ENCODE measurements at places on chromosomes 2 and 18.

GRCh38 chr18:986051-986450, 81.4 kb downstream of the ADCYAP1 start:
- no peaks in the 10 kb centered on the region for H3K27me3 ChIP-seq
- H3K4me1 ChIP-seq, result no peaks in the 10 kb centered on the region
- no peak overlapping the region for H3K27ac ChIP-seq
- DNase-seq, result no peak

DNA sequence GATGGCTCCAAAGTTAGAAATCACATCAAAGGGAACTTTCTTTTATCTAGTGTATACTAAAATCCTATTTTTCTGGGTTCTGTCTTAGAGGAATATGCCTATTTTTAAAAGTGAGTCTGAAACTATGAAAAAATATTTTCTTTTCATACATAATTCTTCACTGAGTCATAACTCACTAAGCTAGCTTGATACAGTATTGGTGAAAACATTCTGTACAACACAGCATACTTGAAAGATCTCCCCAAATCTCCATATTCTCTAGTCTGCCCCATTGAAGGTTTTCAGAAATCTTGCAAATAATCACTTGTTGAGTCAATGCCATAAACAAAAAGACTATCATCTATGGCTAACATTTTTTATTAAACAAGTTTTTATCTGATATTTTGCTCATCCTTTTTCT, 44.5 kb downstream of the COL3A1 start:
- no peaks in the 10 kb centered on the region for H3K4me1 ChIP-seq
- no peak for DNase-seq
- H3K27ac ChIP-seq, result no peak overlapping the region
- no peak overlapping the region for H3K4me3 ChIP-seq

DNA sequence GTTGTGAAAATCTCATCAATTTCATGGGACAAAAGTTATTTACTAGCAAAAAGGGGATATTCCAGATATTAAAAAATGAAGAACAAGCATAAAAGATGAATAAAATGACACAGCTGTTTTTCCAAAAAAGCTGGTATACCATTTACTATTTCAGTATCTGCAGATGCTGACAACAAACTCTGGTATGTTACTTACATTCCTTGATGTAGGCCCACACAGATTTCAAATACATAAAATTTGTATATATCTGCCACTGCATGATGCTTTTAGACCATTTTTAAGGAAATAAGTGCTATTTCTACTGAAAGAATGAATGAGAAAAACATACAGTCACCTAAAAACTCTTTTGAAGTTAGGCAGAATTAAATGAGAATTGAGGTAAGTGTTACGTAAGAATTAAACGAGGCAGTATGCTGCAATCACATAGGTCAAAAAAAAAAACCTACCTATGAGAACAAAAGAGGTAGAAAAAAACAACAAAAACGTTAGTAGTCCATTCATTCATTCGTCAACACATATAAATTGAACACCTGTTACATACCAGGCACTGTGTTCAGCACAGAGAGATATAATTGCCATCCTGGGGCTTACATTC, 32.5 kb downstream of the ARL5A start:
- H3K27me3 ChIP-seq, result no peaks in the 10 kb centered on the region
- no peak for DNase-seq
- no peaks in the 10 kb centered on the region for H3K36me3 ChIP-seq
- H3K4me1 ChIP-seq, result no peaks in the 10 kb centered on the region
- H3K4me3 ChIP-seq, result no peak overlapping the region

DNA sequence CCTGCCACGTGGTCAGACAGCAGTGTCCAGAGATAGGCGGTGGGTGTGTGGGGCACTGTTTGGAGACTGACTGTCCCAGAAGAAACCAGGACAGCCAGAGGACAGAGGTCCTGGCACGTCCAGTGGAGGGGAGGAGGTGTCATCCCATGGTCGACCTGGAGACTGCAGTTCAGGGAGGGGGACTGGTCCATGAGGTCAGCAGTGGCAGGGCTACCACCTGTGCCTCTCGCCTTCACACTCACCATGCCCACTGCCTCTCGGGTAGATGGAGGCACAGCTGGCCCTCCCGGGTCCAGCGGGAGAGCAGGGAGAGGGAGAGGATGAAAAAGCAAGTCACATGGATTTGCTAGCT, 53.9 kb downstream of the INHBB start:
- no peak for DNase-seq
- no peaks in the 10 kb centered on the region for H3K27me3 ChIP-seq
- no peak overlapping the region for H3K4me3 ChIP-seq
- no peaks in the 10 kb centered on the region for H3K36me3 ChIP-seq
- no peaks in the 10 kb centered on the region for H3K4me1 ChIP-seq
- H3K27ac ChIP-seq, result no peak overlapping the region

DNA sequence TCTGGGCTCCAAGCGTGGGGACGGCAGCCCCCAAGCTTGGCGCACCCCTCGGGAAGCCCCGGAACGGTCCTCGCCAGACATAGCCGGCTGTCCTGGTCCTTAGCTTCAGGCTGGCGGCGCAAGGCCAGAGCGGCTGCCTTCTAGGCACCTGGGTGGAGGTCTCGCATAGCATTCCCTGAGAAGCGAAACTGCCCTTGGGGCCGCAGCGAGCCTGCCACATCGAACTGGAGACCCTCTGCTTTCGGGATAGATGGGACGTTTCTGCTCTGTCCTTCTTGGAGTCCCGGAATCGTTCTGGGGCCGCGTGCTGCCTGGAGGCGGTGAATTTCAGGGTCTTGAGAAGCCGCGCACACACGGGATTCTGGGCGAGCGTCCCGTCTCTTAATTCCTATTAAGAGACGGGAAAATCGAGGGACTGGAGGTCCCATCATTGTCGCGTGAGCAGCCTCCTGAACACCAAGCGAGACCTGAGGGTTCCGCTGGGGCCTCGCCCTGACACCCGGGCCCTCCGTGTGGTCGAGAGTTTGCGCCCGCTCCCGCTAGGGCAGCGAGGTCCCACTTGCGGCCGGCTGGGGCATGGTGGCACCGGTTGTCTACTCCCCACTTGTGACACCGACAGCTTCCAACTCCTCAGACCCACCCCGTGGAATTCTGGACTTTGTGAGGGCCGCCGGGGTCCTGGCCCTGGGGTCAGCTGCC, 9.7 kb upstream of the EN1 start:
- no peak overlapping the region for H3K27ac ChIP-seq
- H3K4me3 ChIP-seq, result no peak overlapping the region
- peaks cover 62% of the 10 kb centered on the region for H3K27me3 ChIP-seq
- peaks cover 19% of the 10 kb centered on the region for H3K4me1 ChIP-seq

DNA sequence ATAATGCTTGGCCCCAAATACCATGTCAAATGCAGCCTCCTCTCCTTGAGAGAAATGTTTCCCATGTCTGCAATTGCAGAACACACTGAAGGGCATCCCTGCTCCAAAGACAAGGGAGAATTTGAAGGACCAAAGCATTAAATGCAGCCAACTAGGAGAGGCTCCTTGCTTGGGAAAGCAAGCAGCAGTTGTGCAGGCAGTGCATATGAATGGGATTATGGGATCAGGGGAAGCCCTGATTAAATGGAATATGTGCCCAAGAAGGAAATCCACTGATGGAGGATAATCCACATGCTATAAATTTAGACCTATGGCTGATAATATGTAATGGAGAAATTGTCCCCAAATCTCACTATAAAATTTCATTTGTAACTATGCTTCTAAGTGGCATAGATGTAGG, 116.1 kb downstream of the NCKAP5 start:
- no peaks in the 10 kb centered on the region for H3K27me3 ChIP-seq
- H3K36me3 ChIP-seq, result no peaks in the 10 kb centered on the region
- no peak for DNase-seq
- H3K27ac ChIP-seq, result no peak overlapping the region

DNA sequence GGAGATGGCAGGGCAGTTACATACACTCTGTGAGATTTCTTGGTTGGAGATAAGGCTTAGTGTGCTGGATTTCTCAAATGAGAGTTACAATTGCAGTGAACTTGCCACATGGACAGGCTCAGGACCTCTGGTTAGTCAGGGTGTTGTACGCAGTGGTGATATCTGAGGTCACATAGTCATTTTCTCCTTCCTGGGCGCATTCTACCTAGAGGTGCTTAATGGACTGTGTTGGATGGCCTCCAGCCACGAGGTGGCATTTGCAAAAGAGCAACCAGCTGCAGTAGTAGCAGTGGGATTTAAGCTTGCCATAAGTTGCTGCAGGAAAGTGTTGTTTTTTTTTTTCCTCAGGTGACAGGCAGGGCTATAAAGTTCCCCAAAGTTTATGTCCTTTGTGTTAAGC, 173.8 kb upstream of the TMEM200C start:
- H3K27me3 ChIP-seq, result no peaks in the 10 kb centered on the region
- H3K4me3 ChIP-seq, result no peak overlapping the region
- H3K27ac ChIP-seq, result no peak overlapping the region
- no peak for DNase-seq
- no peaks in the 10 kb centered on the region for H3K36me3 ChIP-seq

DNA sequence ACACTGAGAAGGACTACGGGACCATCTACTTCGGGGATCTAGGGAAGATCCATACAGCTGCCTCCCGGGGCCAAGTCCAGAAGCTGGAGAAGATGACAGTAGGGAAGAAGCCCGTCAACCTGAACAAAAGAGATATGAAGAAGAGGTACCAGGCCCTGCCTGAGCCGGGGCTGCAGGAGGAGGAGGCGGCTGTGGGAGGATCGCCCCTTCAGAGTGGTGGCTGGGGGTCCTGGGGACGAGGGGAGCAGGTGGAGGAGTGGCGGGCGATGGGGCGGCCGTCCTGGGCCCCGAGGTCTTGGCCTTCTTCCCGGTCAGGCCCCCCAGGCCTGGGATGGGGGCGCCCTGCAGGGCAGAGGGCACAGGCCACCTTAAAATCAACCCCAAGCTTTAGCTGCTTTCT, 524 bp downstream of the ANKRD30B start:
- H3K4me1 ChIP-seq, result no peaks in the 10 kb centered on the region
- H3K4me3 ChIP-seq, result no peak overlapping the region
- DNase-seq, result no peak
- no peaks in the 10 kb centered on the region for H3K27me3 ChIP-seq

DNA sequence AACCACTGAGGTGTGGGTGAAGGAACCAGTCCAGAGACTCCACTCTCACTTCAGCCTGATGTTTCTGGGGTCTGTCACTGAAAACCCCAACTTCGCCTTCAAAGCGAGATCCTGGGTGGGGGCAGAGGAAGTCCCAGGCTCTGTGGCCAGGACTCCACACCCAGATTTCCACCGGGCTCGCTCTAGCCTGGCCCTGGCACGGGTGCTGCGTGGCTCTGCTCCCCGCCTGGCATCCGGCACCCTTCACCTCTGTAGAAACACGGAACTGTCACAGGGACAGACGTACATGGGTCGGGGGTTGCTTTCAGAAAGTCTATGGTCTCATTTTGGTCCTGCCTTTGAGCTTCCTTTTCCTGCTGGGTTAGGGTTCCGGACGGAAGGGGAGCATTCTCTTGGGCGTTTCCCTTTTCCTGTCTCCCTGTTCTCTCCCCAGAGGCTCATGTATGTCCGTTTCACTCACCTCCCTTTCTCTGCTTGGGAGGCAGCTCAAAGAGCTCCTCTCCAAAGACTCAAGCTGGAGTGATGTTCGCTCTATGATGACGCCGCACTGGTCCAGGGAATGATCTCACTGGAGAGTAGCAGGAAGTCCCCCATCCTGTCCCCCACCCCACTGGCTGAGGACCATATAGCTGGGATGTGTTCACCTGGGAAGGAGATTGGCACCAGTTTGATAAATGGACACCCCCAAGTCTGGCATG, 41.5 kb downstream of the ODC1 start:
- H3K27me3 ChIP-seq, result no peaks in the 10 kb centered on the region
- H3K36me3 ChIP-seq, result peaks cover 8% of the 10 kb centered on the region
- H3K4me3 ChIP-seq, result no peak overlapping the region

- no peaks in the 10 kb centered on the region for H3K27me3 ChIP-seq
- no peak overlapping the region for H3K4me3 ChIP-seq
- no peaks in the 10 kb centered on the region for H3K4me1 ChIP-seq
- DNase-seq, result no peak
These were observed 57.8 kb upstream of the SNTG2 start for GRCh38 chr2:892892-893291.

- no peaks in the 10 kb centered on the region for H3K36me3 ChIP-seq
- H3K27me3 ChIP-seq, result no peaks in the 10 kb centered on the region
- H3K4me1 ChIP-seq, result no peaks in the 10 kb centered on the region
- no peak for DNase-seq
These were observed 187.8 kb upstream of the ERBB4 start for GRCh38 chr2:212726403-212726802.

DNA sequence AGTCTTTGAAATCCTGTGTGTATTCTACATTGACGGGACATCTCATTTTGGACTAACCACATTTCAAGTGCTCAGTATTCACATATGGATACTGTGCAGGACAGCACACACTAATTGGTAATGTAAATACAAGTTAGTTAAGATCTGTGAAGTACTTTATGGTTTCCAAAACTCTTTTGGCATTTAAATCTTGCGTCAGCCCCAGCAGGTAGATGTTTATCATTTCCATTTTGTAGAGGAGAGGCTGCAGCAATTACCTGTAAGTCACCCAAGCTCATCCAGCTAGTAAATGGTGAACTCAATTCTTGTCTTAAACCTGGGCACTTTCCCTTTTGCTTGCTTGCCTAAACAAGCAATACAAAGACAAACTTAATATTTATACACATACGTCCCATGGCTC, 1.6 kb upstream of the NAGK start:
- H3K4me1 ChIP-seq, result peaks cover 42% of the 10 kb centered on the region
- no peak overlapping the region for H3K27ac ChIP-seq
- no peaks in the 10 kb centered on the region for H3K27me3 ChIP-seq
- no peaks in the 10 kb centered on the region for H3K36me3 ChIP-seq
- H3K4me3 ChIP-seq, result no peak overlapping the region

- no peak overlapping the region for H3K4me3 ChIP-seq
- H3K27me3 ChIP-seq, result no peaks in the 10 kb centered on the region
- no peaks in the 10 kb centered on the region for H3K36me3 ChIP-seq
- no peaks in the 10 kb centered on the region for H3K4me1 ChIP-seq
These were observed 33.3 kb upstream of the TMEM87B start for GRCh38 chr2:112021781-112022231.

GRCh38 chr2:238441262-238442114, 14.8 kb downstream of the ASB1 start:
- no peak overlapping the region for H3K27ac ChIP-seq
- H3K4me1 ChIP-seq, result peaks cover 21% of the 10 kb centered on the region

DNA sequence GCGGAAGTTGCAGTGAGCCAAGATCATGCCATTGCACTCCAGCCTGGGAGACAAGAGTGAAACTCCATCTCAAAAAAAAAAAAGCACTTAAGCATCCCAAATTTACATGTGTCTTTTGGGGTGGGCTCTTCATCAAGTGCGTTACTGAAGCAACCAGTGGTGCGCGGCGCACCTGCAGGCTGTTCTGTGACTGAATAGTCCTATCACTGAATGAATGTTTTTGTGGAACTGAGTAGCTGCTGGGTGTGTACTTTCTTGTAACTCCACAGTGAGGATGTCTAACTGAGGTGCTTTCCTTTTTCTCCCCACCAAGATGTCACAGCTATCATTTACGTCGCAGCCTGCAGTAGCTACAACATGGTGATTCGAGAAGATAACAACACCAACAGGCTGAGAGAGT, 17.0 kb downstream of the CHMP1B start:
- no peaks in the 10 kb centered on the region for H3K27me3 ChIP-seq
- DNase-seq, result no peak
- H3K4me3 ChIP-seq, result no peak overlapping the region
- H3K36me3 ChIP-seq, result no peaks in the 10 kb centered on the region

- H3K27ac ChIP-seq, result no peak overlapping the region
- DNase-seq, result no peak
- no peaks in the 10 kb centered on the region for H3K27me3 ChIP-seq
- no peak overlapping the region for H3K4me3 ChIP-seq
- peaks cover 9% of the 10 kb centered on the region for H3K4me1 ChIP-seq
These were observed 586 bp upstream of the ANKRD23 start for GRCh38 chr2:96844405-96844808.

All from CD4-positive, alpha-beta memory T cell (primary cell).